ENCODE measurements at places on chromosomes 7 and 10.

- DNase-seq: no peak
Measured at GRCh38 chr10:19904202-19904661, 88.0 kb downstream of the PLXDC2 start.

GRCh38 chr7:25402532-25402931 is 174.2 kb upstream of the NPVF start:
- DNase-seq: no peak

DNA sequence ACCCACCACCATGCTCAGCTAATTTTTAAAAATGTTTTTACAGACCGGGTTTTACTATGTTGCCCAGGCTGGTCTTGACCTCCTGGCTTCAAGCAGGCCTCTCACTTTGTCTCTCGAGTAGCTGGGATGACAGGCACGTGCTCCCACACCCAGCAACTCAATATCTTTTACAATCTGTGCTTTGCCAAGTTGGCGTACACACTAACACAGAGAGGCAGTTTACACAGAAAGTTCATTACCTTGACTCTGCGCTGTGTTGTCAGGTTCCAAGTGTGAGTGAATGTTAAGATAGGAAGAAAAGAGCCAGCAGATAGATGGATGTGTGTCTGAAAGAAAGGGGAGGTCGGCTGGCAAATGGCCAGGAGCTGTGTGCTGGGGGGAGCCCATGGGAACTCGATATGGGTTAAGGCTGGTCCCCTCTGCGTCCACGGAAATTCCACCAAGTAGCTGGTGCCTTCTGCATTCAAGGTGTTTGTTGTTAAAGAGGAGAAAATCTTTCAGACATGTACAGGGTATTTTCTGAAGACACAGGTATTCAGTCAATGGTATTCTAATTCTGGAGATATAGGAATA is 299.8 kb downstream of the CAMK1D start:
- no peak for DNase-seq

DNA sequence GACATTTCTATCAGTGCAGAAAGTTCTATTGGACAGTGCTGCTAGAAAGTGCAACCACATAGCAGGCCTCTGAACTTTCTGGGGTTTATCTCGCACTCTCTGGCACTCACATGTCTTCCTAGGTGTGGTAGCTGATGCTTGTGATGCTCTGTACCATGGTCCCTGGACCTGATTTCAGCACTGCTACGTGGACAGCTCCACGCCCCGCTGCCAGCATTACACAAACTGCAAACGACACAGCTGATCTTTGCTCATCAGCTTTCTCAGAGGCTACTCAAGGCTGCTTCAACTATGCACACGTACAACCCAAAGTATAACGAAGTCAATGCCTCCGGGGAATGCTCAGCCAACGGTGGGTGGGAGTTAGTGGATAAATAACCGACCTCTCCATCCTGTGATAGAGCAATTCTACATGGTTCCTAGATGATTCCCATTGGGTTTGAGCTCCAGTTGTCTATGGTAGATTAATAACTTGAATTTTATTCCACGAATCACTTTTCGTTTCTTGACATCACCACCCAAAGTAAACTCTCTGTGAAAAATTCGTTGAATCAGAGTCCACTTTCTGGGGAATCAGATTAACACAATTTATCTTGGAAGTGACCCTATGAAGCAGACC is 302.5 kb downstream of the ACTR3B start:
- DNase-seq: no peak

GRCh38 chr7:128233471-128233870 is 7.6 kb upstream of the LEP start:
- DNase-seq: no peak

- no peak for DNase-seq
Measured at GRCh38 chr7:105002-105401, 87.4 kb upstream of the FAM20C start.

DNA sequence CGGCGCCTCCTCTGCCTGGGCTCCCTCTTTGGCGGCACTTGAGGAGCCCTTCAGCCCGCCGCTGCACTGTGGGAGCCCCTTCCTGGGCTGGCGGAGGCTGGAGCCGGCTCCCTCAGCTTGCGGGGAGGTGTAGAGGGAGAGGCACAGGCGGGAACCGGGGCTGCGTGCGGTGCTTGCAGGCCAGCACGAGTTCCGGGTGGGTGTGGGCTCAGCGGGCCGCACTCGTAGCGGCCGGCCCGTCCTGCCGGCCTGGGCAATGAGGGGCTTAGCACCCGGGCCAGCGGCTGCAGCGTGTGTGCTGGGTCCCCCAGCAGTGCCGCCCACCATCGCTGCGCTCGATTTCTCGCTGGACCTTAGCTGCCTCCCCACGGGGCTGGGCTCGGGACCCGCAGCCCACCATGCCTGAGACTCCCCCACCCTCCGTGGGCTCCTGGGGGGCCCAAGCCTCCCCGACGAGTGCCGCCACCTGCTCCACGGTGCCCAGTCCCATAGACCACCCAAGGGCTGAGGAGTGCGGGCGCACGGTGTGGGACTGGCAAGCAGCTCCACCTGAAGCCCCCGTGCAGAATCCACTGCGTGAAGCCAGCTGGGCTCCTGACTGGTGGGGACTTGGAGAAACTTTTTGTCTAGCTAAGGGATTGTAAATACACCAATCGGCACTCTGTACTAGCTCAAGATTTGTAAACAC is 73.8 kb upstream of the KMT2E start:
- DNase-seq: no peak

DNA sequence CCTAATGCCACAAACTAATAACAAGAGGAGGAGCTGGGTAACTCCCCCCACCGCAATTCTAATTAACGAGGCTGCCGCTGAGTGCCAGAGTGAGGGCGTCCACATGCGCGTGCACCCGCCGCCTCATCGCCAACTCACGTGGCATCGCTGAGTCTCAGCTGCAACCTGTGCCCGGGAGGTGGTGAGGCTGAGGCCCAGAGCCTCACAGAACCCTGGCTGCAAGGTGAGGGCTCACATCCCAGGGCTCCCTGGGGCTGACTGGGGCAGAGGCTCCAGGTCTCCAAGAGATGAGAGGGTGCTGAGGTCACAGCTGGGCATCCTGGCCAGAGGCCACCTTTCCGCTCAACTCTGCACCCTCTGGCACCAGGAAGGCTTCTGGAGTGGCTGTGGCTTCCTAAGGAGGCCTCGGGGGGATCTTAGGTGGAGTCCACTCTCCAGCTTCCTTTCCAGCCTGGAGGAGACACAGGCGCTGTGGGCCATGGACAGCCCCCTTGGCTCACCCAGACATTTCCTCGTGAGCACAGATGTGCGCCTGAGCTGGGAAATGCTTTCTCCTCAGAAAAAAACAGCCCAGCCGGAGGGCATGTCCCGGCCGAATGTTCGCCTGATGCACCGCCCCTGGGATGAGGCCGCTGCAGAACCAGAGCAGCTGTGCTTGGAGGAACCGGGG is 242.6 kb downstream of the MAD1L1 start:
- no peak for DNase-seq

- no peak for DNase-seq
Measured at GRCh38 chr7:76359978-76360638, 1.3 kb upstream of the YWHAG start.

- DNase-seq: no peak
Measured at GRCh38 chr7:78224923-78225322, 426.4 kb downstream of the PHTF2 start.

DNA sequence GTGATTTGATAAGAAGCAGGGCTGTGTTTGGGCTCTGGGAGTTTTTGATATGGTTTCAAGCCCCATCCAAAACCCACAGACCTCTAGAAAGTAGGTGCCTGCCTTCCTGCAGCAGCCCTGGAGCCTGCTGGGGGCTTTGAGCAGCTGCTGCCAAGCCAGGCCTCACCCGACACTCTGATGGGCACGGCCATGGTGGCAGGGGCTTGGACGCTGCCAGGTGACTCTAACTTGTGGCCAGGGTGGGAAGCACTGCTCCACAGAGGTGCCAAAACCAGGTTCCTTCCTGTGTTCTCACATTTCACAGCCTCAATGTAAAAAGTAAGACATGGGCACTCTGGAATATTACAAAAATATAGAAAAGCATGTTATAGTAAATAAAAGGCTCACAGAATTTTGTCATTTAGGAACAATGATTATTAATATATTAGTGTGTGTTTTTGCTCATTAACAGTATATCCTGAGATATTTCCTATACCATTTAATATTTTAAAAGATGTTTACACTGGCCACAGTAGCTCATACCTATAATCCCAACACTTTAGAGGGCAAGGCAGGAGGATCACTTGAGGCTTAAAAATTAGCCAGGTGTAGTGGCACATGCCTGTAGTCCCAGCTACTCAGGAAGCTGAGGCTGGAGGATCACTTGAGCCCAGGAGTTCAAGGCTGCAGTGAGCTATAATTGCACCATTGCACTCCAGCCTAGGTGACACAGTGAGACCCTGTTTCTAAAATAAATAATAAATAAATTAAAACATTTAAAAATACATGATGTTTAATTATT is 95.1 kb downstream of the EGFR start:
- DNase-seq: no peak

GRCh38 chr10:5168897-5169420 is 16.0 kb downstream of the AKR1C8 start:
- DNase-seq: no peak

- no peak for DNase-seq
Measured at GRCh38 chr10:132319853-132320653, 11.9 kb upstream of the LRRC27 start.

DNA sequence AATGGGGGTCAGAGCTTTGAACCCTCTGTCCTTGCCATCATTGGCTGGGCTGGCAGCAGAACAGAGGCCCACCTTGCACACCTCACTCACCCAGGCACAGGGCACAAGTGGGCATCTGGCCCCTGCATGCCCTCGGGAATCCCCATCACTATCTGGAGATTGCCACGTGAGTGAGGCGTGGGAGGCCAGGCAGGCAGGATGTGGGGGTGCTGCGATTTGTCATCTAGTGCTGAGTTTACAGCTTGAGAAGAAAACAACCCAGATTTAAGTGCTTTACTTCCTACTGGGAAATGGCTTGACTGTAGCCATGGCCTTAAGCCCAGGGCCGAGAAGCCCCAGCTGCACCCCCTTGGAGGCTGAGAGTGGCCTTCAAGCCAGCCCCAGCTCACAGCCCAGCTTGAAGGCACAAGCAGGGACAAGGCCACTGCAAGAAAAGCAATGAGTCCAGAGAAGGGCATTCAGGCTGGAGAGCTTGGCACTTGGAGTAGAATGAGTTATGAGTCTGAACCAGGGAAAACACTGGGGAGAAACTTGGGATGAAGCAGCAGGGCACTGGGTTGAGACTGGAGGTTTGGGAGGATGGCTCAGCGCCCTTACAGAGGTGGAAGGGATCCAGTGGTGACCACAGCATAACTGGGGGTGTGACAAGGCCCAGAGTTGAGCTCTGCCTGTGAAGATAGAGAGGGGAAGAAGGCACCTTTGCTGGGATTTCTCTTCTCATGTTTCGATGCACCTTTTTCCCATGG is 123.0 kb downstream of the CXCL12 start:
- no peak for DNase-seq

DNA sequence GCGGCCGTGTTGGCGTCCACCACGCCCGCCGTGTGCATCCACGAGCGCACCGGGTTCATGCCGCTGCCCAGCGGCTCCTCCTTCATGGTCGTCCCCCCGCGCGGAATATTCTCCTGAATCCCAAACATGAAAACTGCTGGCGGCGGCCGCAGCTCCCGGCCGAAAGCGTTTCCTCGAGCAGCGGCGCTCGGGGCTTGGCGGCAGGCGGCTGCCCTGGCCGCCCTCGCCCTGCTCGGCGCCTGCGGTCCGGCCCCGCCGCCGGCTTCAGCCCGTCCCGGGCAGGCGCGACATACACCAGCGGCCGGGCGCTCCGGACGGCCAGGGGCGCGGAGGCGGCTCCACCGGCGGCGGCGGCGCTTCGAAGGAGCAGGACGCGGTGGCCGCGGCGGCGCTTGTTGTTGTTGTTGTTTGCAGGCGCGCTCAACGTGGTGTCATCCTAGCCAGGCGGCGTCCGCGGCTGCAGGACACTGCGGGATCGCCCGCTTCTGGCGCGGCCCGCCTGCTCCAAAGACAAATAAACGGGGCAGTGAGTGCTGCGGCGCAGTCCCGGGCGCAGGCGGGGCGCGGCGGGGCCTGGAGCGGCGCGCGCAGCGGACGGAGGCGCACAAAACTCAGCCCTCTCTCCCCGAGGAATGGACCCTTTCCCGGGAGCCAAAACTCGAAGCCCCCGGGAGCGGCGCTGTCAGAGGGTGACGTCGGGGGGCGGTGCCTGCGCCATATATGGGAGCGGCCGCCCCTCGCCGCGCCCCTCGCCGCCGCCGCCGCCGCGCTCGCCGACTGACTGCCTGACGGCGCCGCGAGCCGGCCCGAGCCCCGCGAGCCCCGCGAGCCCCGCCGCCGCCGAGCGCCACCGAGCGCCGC is at the start of gene EBF3:
TSS of gene EBF3 (minus strand) at position 634 of the 861 bp plus-strand sequence. CDS start at position 128, 506 bp downstream.
- DNase-seq: no peak

DNA sequence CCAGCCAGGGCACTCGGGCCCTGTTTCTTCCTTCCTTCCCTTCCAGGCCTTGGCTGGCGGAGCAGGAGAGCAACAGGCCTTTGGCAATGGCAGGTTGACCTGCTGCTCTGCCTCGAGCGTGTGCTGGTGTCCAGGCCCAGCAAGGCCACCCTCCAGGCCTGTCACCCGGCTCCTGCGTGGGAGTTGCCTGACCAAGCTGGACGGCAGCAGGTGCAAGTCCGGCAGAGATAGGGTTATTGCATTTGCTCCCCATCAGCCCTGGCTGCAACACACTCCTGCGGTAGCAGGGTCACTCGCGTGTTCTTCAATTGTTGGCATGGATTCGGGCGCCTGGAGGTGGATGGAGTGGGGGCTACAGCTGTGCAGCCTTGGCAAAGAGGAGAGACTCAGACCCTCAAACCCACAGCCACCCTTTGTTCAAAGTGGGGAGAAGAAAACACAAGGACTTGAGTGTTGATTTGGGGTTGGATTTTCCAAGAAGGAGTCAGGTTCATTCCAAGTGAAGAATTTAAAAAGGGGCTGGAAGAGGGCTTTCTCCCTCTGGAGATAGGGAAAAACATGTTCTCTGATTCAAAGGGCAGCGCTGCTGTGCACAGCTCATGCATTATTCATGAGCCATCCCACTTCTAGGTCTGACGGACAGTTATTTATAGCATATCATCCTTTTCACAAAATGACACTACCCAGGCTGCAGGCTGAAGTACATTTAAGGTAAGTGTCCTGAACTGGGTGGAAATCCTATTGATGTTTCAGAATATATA is 64.2 kb upstream of the PITRM1 start:
- no peak for DNase-seq

GRCh38 chr7:31310321-31310935 is 30.1 kb downstream of the NEUROD6 start:
- no peak for DNase-seq

GRCh38 chr10:88457660-88458059 is 125.5 kb downstream of the RNLS start:
- no peak for DNase-seq

Measured in iPS DF 19.7 (cell line).